Nephron progenitor cell (in vitro differentiated cells): ENCODE measurements at places on chromosomes 1 and 21.

- H3K4me3 ChIP-seq: no peak overlapping the region
- H3K27me3 ChIP-seq: peaks cover 4% of the 10 kb centered on the region
- DNase-seq: no peak
- H3K27ac ChIP-seq: no peak overlapping the region
- H3K36me3 ChIP-seq: peaks cover 59% of the 10 kb centered on the region
Observed at GRCh38 chr1:66365635-66366034, 168.3 kb upstream of the SGIP1 start.

DNA sequence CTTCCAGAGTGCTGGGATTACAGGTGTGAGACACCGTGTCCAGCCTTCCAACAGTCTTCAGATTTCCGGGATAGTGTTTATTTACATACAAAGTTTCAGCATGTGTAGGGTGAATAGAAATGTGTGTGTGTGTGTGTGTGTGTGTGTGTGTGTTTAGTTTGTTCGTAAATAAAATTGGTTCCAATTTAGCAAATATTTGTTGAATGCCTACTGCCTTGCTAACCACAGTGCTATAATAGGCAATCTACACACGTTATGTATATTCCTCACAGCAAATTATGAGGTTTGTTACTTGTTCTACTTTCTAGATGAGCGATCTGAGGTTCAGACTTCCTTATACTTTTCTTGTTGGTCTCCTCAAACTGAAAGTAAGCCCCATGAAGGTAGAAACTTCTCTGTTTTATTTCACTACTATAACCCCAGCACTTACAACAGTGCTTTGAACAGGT is 32.8 kb upstream of the EPS15 start:
- no peak overlapping the region for H3K27ac ChIP-seq
- H3K36me3 ChIP-seq: no peaks in the 10 kb centered on the region
- H3K4me3 ChIP-seq: no peak overlapping the region
- H3K4me1 ChIP-seq: no peaks in the 10 kb centered on the region
- H3K27me3 ChIP-seq: peaks cover 6% of the 10 kb centered on the region
- no peak for DNase-seq

- no peaks in the 10 kb centered on the region for H3K36me3 ChIP-seq
- H3K27ac ChIP-seq: no peak overlapping the region
- no peak overlapping the region for H3K4me3 ChIP-seq
- peaks cover 79% of the 10 kb centered on the region for H3K4me1 ChIP-seq
Observed at GRCh38 chr1:14932034-14932638, 221.4 kb upstream of the TMEM51 start.

DNA sequence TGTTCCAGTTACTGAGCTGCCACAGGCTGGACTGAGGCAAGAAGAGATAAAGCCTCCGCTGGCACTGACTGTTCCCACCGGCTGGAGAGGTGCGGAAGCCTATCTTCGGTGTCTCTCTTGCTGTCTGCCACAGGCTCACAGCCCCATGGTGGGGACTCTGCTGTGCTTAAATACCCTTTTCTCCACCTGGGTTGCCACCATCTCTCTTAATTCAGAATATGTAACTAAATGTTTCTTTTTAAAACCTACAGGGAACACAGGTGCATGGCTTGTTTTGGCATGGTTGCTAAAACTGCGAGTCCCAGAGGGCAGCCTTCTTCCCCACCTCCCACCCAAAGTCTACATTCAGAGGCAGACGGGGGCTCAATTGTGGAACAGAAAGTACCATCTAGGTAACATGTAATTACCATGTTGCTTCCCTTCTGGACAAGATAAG is 8.1 kb upstream of the LBR start:
- H3K27ac ChIP-seq: no peak overlapping the region
- peaks cover 11% of the 10 kb centered on the region for H3K4me1 ChIP-seq
- H3K4me3 ChIP-seq: no peak overlapping the region
- DNase-seq: no peak
- no peaks in the 10 kb centered on the region for H3K36me3 ChIP-seq
- peaks cover 3% of the 10 kb centered on the region for H3K27me3 ChIP-seq

DNA sequence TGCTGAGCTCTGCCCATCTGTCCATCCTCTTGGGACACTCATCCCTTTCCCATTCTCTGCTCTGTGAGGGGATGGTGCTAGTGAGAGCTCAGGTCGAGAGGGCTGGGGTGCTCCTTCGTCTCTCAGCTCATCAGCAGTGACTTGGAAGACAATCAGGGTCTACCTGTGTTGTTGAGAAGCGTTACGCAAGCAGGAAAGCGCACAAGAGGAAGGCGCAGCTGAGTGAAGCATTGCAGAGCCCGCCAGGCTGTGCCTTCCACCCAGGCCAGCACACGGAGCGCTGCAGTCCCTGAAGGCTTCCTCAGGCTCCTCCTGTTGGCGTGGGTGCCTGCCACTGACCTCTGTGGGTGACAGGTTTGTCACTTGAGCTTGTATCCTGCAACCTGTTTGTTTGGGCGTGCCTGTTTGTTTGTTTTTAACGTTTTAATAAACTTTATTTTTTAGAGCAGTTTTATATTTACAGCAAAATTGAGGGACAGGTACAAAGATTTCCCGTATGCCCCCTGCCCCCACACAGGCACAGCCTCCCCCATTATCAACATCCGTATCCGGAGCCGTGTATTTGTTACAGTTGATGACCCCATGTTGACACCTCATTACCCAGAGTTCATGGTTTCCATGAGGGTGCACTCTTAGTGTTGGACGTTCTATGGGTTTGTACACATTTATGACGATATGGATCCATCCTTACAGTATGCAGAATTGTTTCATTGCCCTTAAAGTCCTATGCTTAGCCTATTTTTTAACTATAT is 36.7 kb downstream of the ADARB1 start:
- no peaks in the 10 kb centered on the region for H3K36me3 ChIP-seq
- DNase-seq: no peak
- H3K4me1 ChIP-seq: peaks cover 28% of the 10 kb centered on the region
- H3K27me3 ChIP-seq: peaks cover 12% of the 10 kb centered on the region
- no peak overlapping the region for H3K27ac ChIP-seq
- H3K4me3 ChIP-seq: no peak overlapping the region

DNA sequence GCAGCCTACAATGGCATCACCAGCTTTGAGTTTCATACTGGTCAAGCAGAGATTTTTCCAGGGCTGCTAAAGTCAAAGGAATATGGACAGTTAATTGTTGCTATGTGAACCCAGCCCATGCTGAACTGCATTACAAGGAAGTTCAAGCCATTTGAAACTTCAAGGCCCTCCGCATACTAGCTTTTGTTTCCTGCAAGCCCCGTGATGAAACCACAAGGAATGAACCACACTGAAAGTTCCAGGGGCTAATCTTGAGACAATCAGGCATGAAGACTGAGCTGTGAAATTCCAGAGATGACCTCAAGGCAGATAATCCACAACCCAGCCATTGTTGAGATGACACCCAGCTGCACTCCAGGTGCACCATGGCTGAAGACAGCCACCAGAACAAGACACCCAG is 180.8 kb downstream of the C1orf21 start:
- H3K36me3 ChIP-seq: no peaks in the 10 kb centered on the region
- H3K4me1 ChIP-seq: no peaks in the 10 kb centered on the region
- H3K4me3 ChIP-seq: no peak overlapping the region
- H3K27me3 ChIP-seq: peaks cover 2% of the 10 kb centered on the region
- DNase-seq: no peak

DNA sequence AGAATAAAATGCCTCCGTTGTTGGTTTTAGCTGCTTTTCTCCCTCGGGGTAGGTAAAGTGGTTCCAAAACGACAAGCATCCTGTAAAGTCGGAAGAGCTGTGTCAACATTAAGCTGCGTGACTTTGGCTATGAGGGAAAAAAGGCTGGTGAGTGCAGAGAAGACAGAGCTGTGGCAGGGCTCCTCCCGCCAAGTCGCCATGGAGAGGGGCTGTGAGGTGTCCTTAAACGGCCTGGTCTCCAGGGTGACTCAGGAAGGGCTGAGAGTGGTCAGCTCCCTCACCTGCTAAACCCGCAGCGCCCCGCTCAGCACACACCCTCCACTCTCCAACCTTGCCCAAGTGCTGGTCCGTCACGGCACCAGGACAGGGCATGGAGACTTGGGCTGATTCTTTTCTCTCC is 91.6 kb upstream of the SAMD11 start:
- H3K4me3 ChIP-seq: no peak overlapping the region
- no peak for DNase-seq
- peak overlapping the region; percentile 88 for H3K27ac ChIP-seq
- H3K4me1 ChIP-seq: peaks cover 30% of the 10 kb centered on the region
- peaks cover 4% of the 10 kb centered on the region for H3K27me3 ChIP-seq

DNA sequence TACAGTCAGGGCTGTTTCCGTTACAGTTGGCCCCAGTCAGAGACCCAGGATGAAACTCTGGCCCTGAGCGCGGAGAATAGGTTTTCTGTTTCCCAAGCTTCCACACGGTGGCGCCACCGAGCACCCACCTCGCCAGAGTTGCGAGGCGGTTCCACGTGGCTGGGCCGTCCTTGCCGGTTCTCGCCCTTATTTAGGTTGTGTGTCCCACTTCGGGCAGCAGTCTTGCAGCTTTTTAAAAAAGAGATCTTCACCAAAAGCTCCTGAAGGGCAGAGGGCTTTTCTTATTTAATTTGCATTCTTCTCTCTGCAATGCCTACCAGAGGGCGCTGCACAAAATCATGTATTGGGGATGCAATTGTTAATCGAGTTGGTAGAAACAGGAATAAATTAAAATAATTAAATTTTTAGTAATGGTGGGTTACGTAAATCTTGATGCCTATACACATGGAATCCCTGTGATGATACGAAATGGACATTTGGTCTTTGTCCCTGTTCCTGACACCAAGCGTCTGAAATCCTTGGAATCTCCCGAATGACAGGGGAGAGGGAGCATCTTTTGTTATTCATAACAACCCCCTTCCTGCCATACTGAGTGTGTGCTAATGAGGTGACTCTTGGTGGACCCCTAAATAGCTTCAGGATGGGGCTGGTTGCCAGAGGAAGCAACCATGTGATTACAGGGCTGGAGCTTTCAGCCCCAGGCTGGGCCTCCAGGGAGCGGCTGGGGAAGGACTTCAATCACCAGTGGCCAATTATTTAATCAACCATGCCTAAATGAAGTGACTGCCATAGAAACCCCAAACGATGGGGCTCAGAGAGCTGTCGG is 5.6 kb upstream of the S100A7 start:
- peaks cover 5% of the 10 kb centered on the region for H3K4me1 ChIP-seq
- H3K36me3 ChIP-seq: no peaks in the 10 kb centered on the region
- DNase-seq: peak; percentile 77

DNA sequence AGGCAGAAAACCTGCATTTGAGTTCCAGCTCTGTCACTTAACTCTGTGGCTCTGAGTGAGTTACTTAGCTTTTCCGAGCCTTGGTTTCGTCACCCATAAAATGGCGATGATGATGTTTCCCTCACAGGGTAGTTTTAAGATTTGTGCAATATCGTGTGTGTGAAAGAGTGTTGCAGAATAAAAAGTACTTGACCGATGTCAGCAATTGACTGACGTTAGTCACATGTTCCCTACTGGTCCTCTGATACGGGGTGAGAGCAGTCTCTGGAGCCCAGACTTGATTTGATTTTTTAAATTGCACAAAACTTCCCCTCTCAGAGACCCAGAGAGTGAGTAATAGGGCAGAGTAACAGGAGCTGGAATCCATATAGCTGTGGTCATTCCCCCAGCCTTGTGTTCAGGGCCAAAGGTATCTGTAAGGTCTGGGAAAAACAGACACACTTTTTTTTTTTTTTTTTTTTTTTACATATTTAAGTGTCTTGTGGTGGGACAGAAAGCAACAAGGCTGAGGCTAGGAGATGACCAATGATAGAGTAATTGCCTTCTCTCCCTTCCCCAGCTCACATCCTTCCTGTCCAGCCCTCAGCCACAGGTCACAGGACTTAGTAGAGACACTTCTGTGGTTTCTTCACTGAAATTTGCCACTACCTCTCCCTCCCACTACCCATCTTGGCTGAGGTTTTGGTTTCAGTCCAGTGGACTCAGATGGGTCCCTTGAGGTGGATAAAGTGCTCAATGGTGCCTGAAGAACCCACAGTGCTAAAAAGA is 2.0 kb downstream of the FCER1G start:
- peaks cover 40% of the 10 kb centered on the region for H3K4me1 ChIP-seq
- H3K27me3 ChIP-seq: peaks cover 3% of the 10 kb centered on the region

DNA sequence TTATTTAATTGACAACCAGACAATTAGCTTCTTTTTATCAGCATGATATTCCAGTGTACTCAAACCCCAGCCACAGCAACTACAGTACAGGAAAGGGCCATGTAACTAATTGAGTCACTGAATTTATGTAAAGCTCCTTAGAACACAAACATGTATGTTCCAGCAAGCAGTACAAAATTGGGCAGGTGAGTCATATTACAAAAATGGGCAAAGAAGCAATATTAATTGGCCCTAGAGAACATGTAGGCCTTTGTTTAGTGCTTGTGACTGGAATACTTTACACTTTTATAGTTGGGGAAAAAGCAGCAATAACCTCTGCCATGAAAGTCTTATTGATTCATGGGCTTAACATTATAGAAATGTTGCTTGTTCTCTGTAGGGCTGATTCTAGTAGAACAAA is 31.8 kb downstream of the CLEC20A start:
- H3K4me3 ChIP-seq: no peak overlapping the region
- no peak for DNase-seq
- H3K36me3 ChIP-seq: peaks cover 31% of the 10 kb centered on the region
- H3K27me3 ChIP-seq: no peaks in the 10 kb centered on the region

- no peak overlapping the region for H3K27ac ChIP-seq
- peaks cover 5% of the 10 kb centered on the region for H3K27me3 ChIP-seq
- no peak for DNase-seq
- H3K4me3 ChIP-seq: no peak overlapping the region
- peaks cover 27% of the 10 kb centered on the region for H3K4me1 ChIP-seq
- H3K36me3 ChIP-seq: no peaks in the 10 kb centered on the region
Observed at GRCh38 chr21:35565204-35565611, 495.1 kb downstream of the SETD4 start.

DNA sequence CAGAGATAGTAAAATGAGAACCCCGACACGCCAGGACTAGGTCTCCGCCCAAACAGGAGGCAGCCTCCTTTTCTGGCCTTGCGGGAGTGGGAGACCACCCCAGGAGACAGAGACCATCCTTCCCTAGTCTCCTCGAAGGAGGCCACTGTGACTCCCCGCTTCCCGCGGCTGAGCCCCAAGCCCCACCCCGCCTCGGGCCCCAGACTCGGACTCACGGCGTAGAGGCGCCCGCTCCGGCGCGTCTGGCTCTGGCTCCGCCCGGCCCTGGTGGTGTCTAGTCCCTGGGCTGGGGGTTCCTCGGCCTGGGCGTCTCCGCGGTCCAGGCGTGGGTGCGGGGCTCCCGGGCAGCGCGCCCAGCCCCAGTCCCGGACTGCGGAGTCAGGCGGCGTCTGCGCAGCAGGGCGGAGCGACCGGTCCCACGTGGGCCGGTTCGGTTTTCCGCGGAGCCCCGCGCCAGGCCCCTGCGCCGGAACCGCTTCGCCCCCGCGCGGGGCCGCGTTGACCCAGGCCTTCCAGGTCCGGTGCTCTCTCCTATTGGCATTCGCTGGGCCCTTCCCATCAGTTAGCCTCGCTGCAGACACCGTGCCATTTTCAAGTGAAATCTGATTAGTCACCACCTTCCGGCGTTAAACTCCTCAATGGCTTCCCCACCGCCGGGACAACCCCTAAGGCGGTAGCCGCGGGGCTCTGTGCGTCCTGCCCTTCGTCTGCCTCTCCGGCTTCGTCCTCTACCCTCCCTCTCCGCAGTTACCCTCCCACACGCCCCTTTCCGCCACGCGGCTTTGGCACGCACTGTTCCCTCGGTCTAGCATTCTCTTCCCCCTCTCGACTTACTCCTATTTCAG is at the start of gene C1orf216:
Gene C1orf216, minus strand, starts transcription at position 393 of the 845 bp plus-strand sequence. CDS start 2,563 bp downstream, outside the sequence.
- peaks cover 30% of the 10 kb centered on the region for H3K27me3 ChIP-seq
- H3K4me3 ChIP-seq: peak within 1 kb of the TSS; percentile 83
- H3K36me3 ChIP-seq: peaks cover 4% of the 10 kb centered on the region
- peaks cover 11% of the 10 kb centered on the region for H3K4me1 ChIP-seq

- no peak for DNase-seq
- peak overlapping the region; percentile 97 for H3K4me3 ChIP-seq
- H3K36me3 ChIP-seq: peaks cover 3% of the 10 kb centered on the region
Observed at GRCh38 chr1:179883040-179883744, 1.1 kb downstream of the TOR1AIP1 start.
